CD8-positive, alpha-beta memory T cell (primary cell): ENCODE measurements at places on chromosomes 4 and X.

GRCh38 chr4:120399826-120400225 lies 333.2 kb upstream of the MAD2L1 start:
- DNase-seq = no peak

- no peak for DNase-seq
Measured at GRCh38 chrX:31293409-31293808, 221.6 kb upstream of the FTHL17 start.

- DNase-seq = no peak
Measured at GRCh38 chrX:39871648-39872047, 226.1 kb downstream of the BCOR start.

DNA sequence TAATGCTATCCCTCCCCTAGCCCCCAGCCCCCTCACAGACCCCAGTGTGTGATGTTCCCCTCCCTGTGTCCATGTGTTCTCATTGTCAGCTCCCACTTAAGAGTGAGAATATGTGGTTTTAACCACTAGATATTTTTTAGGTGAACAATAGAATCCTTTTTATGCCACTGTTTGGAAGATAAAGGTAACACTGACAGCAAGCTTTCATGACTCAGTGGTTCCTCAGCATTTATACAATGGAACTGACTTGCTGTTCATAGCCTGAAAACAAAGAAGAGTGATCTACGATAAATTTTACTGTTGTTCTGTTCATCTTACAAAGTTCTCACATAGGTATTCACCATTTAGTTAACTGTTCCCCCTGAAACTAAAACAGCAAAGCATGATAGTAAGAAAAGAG lies 147.8 kb downstream of the ARHGAP10 start:
- no peak for DNase-seq

GRCh38 chrX:136055651-136056221 lies 70.5 kb downstream of the SLC9A6 start:
- DNase-seq = no peak

DNA sequence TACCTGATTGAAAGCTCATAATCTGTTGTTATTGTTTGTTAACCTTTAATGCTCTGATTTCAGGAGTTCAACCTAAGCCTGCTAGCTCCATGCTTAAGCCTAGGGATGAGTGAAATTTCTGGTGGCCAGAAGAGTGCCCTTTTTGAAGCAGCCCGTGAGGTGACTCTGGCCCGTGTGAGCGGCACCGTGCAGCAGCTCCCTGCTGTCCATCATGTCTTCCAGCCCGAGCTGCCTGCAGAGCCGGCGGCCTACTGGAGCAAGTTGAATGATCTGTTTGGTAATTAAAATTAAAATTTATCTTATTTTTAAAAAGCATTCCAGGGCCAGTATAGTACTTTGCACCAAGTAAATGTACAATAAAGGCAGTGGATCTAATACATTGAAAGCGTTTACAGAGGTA lies 37.1 kb upstream of the MSANTD1 start:
- DNase-seq = no peak

GRCh38 chr4:8534129-8534528 lies 46.1 kb upstream of the GPR78 start:
- DNase-seq = no peak

DNA sequence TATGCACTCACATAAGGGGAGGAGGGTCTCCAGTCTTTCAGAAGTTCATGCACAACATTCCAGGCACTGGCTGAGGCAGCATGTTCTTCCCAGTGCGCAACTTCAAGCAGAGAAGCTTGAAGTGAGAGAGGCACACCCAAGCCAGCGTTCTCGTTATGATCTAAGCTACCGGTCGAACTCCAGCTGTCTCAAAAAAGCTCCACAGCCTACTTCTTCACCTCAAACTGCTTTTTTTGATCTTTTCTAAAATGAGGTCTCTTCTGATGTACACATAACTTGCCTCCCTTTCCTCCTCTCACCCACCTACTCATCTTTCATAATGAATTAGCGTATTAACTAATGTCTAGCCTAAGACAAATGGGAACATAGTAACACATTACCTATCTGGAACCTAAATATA lies 25.3 kb downstream of the GPC4 start:
- no peak for DNase-seq

GRCh38 chr4:114026447-114026846 lies 47.0 kb upstream of the ARSJ start:
- no peak for DNase-seq

DNA sequence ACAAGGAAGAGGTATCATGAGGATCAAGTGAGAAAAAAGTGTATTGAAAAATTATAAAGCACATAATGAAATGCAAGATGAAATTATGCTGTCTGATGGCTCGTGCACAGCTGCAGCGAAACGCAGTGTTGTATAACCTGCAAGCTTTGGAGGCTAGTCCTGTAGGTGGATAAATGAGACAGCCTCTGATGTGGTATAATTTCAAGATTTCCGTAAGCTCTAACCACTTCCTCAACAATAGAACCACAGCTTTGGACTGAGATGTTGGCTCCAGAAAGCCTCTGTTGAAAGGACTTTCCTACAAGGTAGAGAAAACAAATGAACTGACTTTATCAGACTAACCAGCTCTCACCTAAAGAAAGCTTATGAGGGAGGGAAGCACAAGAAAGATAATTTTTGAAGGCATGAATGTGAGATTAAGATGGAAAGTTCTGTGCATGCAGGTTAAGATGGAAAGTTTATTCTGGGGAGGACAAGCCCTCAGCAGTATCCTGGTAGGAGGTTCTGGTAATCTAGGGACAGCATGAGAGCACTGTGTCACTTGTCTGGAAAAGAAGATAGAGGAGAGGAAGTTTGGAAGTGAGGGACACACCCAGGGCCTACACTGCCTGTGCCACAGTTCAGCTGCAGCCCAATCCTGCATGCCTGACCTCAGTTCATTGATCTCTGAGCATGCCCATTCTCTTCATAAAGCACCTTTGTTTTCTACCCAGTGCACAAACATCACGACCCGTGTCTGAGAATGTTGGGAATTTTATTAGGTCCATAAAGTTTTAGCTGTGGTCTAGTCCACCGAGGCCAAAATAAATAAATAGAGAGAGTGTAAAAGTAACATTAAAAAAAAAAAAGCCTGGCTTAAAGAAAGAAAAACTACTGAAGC lies 161.5 kb upstream of the SFRP2 start:
- DNase-seq = no peak

- no peak for DNase-seq
Measured at GRCh38 chr4:82352825-82353366, 20.9 kb downstream of the HNRNPD start.

- no peak for DNase-seq
Measured at GRCh38 chr4:75001871-75002270, 69.0 kb downstream of the PARM1 start.

DNA sequence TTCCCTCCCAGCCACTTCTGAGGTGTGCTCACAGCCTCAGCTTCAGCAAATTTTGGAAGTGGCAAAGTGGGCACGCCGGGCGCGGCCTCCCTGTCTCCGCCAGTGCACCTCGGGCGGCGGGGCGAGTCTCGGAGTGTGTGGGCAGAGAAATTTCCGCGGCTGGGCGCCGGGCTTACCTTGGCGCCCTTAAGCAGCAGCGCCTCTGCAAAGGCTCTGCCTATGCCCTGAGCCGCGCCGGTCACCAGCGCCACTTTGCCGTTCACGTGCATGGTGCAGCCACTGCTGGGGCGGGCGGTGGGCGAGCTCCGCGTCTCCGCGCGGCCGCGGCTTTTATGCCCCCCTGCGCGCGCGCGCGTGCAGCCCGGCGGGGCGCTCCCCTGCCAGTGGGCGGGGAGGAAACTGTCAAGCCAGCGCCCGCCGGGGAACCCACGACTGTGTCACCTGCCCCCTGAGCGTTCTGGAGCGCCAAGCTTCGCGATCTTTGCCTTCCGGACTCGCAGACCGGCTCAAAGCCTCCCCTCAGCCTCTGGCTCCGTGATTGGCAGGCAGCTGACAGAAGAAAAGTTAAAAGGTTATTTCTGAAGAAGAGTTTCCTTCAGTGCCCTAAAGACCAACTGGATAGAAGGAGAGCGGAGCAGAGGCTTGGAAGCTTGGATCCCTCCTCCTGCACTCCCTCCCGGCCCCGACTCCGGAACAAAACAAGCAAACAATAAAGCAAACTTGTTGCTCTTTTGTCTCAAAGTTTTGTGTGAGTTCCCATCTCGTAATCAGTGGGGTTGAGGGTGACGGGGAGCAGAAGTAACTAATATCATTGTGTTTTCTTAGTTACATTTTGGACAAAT lies at the start of gene HPGD:
HPGD (minus strand) TSS at position 306 of the 842 bp plus-strand sequence; CDS start at position 269, 37 bp downstream.
- peak; percentile 77 for DNase-seq

DNA sequence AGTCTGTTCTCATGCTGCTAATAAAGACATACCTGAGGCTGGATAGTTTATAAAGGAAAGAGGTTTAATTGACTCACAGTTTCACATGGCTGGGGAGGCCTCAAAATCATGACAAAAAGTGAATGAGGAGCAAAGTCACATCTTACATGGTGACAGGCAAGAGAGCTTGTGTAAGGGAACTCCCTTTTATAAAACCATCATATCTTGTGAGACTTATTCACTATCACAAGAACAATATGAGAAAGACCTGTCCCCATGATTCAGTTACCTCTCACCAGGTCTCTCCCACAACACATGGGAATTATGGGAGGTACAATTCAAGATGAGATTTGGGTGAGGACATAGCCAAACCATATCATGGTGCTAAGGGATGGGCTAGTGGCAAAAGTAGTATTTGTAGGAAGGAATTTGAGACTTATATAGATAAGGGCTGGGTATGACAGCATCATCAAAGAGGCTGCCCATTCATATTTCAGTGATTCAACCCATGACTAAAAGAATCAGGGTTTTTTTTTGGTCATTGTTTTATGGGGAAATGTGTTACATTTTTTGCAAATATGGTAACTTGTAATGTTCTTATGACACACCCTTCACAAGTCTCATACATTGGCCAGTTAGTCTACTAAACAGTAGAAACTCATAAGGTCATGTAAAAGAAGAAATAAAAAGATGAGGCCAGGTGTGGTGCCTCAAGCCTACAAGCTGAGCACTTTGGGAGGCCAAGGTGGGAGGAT lies 34.7 kb downstream of the NUP62CL start:
- DNase-seq = no peak

DNA sequence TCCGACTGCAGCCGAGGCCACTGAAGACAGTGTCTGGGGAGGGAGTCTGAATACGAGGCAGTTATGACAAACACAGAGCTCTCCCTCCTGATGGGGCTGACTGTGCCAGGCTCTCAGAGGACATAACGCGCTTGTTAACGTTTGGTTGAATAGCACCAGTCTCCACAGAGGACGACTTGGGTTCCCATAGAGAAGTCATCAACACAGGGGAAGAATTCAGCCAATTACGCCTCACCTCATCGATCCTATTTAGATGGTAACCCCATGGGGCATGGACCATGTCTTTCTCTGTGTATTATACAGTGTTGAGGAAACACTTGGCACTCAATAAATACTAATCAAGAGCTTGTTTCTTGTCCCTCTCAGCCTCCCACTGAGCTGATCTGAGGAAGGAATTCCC lies 642.6 kb upstream of the LCORL start:
- DNase-seq = no peak

DNA sequence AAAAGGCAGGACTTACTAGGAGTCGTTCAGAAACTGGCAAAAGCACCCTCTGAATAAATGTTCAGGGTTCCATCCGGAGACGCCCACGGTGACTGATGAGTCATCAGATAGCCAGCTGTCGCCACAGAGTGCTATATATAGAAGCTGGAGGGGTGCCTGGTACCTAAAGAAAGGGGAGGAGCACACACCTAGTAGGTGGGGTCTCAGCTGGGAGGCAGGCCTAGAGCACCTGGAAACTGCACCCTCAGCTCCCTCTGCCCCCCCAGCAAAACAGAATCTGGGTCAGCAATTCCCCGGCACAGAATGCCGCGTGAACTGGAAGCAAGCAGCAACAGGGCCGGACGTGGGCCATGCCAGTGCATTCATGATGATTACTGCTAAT lies 242.0 kb downstream of the BCOR start:
- peak; percentile 90 for DNase-seq

- DNase-seq = no peak
Measured at GRCh38 chrX:52983321-52984000, 25.1 kb upstream of the FAM156A start.

DNA sequence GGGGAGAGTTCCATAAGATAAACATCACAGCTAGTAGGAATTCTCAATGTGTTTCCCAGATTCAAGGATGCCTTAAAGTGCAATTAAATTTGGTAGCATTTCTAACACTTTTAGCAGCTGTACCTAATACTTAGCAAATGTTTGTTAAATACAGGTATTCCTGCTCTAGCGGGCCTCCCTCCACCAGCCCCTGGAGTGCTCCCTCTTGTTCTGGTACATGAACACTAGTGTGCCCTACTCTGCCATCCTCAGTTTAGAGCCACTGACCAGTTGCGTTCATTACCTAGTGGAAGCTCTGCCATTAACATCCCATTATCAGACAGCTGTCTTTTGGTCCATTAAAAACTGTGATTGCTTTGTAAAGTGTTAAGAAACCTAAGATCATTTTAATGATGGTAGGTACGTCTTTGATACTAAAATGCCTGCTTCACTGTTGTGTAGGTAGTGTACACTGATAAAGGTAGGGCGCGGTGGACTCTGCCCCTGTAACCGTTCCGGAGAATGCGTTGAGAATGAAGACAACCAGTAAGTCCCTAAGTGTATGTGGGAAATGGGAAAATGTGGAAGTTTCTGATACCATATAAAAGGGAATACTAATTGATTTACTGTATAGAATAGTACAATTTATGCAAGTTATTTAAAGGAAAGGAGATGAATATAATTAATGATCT lies 21.7 kb downstream of the KIAA0232 start:
- no peak for DNase-seq

- DNase-seq = no peak
Measured at GRCh38 chr4:57373991-57374390, 263.8 kb upstream of the IGFBP7 start.

DNA sequence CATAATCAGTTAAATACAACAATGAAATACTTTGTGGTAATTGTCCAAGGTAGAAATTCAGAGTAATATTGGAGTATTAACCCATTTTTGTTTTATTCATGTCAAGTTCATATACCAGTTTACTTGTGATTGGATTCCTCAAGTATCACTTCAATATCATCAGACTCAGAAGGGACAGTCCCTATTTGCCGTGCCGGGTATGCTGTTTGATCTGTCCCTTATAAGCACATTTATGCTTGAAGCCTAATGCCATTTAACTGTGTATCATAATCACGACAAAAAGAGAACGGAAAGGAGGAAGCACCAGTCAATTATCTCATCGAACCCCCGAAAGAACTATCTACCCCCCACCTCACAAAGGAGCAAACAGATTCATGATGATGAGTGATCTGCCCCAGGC lies 171.0 kb upstream of the TBL1X start:
- no peak for DNase-seq

DNA sequence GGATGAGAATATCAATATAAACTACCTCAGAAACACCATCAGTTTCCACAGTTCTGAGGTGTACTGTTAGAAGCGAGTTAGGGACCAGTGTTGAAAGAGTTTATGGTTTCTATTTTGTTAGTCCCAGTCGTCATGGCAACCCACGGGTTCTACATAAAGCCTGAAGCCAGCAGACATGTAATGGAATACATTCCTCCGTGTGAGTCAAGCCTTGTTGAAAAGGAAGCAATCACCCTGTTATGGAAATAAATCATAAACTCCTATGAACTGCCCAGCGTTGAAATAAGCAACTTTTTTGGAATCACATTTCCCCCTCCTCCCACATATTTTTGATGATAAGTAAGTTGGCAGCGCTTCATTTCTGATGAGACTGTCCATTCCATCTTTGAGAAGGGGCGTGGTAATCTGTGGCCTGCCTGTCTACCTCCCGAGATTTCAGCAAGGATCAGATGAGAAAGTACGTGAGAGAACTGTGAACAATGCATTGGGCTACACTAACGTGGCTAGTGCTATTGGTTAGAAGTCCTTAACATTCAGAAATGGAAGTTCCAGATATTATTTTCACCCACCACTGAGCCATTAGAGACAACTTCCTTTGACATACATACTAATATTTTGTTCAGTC lies 40.4 kb upstream of the PDHA1 start:
- DNase-seq = no peak
